Ureter (tissue), 1 donor: ENCODE measurements at places on chromosomes 5 and 9. TPM values are rescaled to one million over a fixed set of nuclear protein-coding genes. Genes with fewer than 3 reads are reported as not detected.

MCIDAS gene
- 2.7 TPM for total RNA-seq

CBY3 gene
- total RNA-seq: not detected

SLC6A18 gene
- not detected for total RNA-seq

PSMD5 gene
- 53.4 TPM for total RNA-seq

PFN3 gene
- not detected for total RNA-seq

NME5 gene
- 11.1 TPM for total RNA-seq

CCDC187 gene
- total RNA-seq: 9.0 TPM

FAM200C gene
- 5.3 TPM for total RNA-seq

MYOZ3 gene
- total RNA-seq: 2.6 TPM

IFNA13 gene
- total RNA-seq: not detected

- DNase-seq: no peak
Measured at GRCh38 chr5:57072218-57072892, 101.5 kb upstream of the GPBP1 start.

- no peak for DNase-seq
Measured at GRCh38 chr5:122774519-122774860, 390 bp upstream of the SNX2 start.

DNA sequence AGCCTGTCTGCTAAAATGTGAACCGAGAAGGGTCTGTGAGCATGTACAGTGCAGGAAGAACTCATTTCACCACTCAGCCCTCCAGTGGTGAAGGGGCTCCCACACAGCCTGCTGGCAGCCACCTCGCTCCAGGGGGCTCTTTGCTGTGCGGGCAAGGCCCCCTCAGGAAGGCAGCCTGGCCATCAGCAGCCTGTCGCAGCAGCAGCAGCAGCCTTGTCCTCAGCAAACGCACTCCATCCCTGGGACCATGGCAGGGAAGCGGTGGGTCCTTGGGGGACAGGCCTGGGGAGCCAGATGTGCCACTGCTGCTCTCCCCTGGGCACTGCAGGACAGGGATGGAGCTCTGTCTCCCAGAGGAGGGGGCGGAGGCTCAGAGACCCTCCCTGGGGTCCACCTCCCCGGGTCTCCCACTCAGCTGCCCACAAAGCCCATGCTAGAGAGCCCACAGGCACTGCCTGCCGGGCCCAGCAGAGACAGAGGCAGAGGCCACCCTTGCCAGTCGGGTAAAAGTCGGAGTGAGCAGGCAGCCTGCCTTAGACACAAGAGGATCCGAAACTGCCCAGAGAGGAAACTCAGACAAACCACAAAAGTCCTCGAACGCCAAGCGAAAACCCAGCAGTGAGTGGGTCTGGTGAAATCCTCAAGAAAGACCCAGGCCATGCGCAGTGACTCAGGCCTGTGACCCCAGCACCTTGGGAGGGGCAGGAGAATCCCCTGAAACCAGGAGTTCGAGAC lies 8.0 kb downstream of the BRD3 start:
- peak; percentile 48 for DNase-seq

GRCh38 chr5:10635257-10635866 lies 71.5 kb downstream of the ANKRD33B start:
- DNase-seq: no peak

DNA sequence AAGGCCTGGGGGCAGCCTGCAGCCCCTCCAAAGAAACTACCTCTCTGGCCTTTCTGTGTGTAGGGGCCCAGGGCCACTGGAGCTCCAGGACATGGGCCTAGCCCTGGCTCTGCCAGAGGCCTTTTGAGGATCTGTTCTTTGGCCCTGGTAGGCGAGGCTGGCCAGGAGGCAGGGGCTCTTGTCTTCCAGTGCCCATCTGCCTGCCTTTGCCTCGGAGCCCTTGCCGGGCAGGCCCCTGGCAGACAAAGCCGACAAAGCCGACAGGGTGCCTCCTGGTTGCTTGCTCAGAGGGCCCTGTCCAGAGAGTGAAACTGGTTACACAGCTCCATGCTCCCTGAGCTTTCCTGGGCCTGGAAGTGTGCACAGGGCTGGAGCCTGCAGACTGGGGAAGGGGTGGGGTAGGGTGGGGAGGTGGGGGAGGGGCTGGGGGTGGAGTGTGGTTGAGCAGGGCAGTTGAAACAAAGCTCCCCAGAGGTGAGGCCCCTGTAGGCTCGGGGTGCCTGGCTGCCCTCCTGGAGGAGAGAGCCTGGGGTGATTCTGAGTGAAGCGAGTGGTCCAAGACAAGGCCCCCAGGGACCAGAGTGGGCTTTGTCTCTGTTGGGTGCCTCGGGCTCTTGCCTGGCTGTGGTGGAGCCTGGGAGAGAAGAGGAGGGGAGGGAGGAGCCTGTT lies 29.3 kb downstream of the PTPA start:
- peak; percentile 74 for DNase-seq

DNA sequence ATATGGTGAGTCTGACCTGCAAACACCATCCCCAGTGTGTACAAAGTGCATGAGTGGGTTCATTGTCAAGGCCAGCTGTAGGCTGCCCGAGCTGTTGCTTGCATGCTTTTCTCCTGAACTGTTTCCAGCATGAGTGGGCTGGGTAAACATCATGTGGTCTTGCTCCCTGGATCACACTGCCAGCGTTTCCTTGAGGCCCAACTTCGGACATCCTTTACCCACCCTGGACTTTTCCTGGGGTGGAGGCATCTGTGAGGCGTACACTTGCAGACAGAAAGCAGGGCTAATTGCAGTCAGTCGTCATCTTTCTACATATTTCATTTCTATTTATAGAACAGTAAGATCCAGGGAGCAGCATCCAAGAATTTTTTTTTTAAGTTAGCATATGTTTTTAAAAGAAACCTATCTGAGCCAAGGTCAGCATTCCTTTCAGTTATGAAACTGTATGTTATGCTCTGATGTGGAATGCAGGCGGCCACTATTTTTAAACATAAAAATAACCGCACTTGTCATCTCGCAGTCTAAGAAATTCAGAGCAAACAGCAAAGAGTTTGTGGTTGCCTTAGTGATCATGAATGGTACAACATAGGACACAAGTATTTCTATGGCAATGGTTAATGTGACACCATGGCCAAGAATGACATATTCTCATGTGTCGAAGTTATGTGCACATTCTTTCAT lies 106.5 kb upstream of the DMRT1 start:
- no peak for DNase-seq

DNA sequence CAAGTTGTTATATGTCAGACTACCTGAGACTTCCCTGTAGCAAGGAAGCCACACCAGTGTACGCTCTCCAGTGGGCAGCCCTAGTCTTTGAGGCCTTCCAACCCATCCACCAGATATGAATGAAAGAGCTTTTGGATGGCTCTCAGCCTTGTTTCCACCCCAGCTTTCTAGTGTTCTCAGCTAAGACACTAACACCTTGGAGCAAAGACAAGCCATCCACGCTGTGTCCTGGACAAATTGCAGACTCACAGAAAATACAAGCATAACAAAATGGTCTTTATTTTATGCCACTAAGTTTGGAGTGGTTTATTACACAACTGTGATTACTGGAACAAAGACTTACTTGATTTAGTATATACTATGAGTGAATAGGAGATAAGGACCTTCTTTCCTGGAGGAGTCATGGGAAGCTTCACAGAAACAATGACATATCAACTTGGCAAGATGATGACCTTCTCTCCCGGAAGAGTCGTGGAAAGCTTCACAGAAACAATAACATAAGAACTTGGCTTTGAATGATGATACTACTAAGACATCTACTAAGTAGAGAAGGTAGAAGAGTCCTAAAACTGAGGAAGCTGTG lies 134.0 kb upstream of the VCAN start:
- no peak for DNase-seq

GRCh38 chr5:124949862-124950261 lies 203.4 kb upstream of the ZNF608 start:
- DNase-seq: no peak

GRCh38 chr5:136677217-136677616 lies 311.9 kb upstream of the TRPC7 start:
- no peak for DNase-seq

DNA sequence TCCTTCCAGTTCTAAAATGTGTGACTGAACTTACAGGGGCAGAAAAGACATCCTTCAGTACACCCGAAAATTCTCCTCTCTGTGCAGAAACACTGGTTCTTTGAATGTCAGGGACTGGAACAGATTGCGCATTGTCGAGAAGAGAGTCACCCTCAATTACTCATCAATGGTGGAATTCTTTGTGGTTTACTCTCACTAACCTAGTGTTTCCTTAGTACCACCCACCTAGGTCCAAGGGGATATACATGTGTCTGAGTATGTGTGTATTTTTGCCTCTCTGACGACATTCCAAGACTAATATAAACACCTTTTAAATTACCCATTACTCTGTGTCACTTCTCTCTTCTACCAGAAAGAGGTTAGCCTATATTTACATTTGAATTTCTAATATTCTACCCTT lies 660.8 kb downstream of the TLE1 start:
- DNase-seq: no peak

- DNase-seq: no peak
Measured at GRCh38 chr5:107950776-107951175, 280.0 kb upstream of the EFNA5 start.

DNA sequence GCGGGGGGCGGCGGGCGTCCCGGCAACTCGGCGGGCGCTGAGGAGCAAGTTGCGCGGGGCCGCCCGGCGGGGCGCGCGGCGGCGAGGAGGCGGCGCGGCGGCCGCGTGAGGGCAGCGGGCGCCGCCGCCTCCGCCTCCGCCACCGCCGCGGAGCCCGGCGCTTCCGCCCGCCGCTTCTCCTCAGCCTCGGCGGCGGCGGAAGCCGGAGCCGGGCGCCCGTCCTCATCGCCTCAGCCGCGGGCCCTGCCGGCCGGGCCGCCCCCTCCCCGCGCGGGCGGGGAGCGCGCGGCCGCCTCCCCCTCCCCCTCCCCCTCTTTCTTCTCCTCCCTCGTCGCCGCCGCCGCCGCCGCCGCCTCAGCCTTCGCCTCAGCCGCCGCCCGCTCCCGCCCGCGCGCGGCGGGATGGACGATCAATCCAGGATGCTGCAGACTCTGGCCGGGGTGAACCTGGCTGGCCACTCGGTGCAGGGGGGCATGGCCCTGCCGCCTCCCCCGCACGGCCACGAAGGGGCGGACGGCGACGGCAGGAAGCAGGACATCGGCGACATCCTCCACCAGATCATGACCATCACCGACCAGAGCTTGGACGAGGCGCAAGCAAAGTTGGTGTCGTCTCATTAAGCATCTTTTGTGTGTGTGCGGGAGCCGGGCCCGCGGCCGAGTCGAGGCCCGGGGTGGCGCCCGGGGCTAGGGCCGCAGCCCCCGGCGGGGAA lies at the start of gene PBX3:
PBX3 (plus strand) TSS at position 321 of the 712 bp plus-strand sequence.
- peak; percentile 69 for DNase-seq

DNA sequence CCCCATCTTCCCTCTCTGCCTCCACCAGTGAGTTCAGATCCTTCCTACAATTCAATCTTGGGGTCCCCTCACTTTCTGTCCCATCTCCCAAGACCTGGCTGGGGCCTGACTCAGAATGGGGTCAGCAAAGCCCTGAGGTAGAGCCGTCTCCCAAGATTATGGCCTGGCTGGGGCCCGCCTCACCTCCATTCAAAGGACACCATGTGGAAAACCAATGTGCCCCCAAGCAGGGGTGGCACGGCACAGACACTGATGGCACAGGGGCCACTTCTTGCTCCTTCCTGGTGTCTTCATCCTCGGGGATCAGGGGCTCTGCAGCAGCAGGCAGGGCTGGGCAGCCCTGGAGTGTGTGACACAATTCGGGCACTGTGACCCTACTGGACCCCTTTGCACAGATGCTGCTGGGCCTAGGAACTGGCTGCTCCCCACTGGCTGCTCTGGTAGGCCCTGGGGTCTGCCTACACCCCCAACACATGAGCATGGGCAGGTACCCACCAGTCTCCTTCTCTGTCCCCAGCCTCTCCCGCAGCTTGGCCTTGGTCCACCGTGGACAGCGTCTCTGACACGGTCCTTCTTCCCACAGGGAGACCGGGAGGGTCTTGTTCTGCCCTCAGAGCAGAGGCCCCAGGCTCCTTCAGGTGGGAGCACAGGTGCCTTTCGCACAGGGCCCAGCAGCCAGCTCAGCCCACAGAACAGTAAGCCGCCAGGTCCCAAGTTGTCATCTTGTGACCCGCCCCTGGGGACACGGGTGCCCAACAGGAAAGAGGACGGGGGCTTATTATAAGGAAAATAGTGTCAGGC lies 89.5 kb downstream of the ADAMTS2 start:
- DNase-seq: peak; percentile 38

DNA sequence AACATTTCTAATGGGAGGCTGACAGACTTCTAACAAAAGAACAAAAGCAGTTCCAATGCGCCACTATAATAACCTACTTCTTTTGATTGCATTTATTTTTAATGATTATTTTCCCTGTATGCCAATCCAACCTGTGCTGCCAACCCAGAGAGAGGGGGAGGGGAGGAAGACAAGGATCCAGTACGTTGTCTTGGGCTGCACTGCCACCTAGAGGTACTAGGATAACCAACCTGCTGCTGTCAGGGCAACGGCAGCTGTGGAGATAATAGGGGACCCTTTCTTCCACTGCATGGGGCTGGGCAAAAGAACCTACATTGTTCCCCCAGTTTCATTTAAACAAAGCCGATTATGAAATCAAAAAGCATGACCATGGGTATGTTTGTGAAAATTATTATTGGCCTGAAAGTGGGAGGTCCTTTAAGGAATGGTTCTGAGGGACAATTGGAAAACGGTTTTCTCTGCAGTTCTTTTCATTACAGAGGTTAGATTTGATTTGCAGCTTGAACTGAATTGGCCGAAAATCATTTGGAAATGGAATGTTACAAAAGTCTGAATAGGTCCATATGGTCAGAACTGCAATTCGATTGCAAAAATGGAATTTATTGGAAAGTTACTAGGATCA lies 101.3 kb downstream of the RASEF start:
- peak; percentile 82 for DNase-seq

DNA sequence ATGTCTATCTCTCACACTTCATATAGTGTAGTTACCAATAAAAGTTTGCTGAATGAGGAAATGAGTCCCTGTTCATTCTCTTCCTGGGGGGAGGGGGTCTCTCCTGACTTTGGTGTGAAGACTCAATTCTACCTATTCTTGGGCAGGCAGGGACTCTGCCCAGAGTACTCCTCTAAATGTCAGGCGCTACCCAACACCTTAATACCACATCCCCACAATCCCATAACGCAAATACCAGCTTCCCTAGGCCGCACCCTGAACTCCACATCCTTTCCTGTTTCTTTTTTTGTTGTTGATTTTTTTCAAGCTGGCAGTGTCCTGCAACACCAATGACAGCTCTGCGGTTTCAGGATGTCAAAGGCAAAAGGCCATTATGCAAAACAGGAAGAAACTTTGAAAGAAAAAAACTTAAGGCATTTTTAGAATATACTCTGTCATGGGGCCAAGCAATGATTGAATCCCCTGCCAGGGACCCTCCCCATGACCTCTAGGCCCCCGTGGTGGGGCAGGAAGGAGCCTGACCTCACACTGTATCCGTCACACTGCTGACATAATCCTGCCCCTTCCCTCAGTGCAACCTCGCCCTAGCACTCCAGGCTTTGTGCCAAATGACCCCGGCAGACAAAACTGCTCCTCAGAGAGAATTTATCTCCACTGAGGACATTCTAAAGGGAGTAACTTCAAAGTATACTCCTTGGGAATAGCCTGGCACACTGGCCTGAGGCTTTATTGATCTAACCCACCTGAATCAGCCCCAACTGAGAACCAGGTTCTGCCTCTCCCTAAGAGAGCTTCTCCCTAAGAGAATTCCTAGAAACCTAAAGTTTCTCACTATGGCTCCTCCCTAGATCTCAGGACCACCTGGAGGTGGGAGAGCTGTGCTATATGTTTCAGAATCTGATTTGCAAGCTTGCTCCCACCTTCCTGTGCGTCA lies 8.0 kb downstream of the B4GALT1 start:
- DNase-seq: peak; percentile 74
